ENCODE measurements at places on chromosomes 5 and 9.

DNA sequence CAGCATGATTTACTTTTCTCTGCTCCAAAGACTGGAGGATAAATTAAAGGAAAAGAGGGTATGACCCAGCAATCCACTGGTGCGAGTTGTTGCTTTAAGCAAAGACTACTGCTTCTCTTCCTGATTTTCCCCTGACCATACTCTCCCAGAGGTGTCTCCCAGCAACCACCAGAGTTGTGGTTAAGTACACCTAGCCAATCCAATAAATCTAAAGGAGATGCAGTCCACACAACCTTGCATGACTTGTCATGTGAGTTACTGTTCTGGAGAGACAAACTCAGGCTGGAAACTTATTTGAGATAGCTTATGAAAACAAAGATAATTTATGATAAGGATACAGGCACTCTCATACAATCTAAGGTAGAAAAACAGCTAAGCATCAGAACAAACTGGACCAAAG is 11.9 kb downstream of the TMC1 start:
- DNase-seq = no peak

- no peak for DNase-seq
Measured at GRCh38 chr9:98871558-98872065, 64.1 kb downstream of the GALNT12 start.

GRCh38 chr5:140361901-140362300 is 1.9 kb downstream of the SLC4A9 start:
- no peak for DNase-seq

GRCh38 chr5:91135475-91136248 is 247.5 kb downstream of the ARRDC3 start:
- peak; percentile 31 for DNase-seq
